Pulmonary artery endothelial cell (primary cell): ENCODE measurements at places on chromosomes 13 and 19.

DNA sequence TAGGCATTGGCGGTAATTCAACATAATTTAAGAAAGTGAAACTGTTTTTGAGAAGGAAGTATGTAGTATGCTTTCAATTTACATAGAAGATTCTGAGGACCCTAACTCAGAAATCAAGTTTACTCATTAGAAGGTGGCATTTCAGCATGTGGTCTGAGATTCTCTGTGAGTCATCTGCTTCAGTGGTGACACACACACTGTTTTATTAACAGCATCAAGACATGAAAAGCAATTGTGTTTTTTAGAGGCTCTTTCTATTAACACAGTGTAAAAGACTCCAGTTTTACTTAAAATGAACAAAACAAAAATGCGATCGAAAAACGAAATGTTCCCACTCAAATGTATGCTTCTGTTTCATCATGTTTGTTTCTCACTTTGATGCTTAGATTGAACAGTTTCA is 802.1 kb upstream of the SLITRK6 start:
- no peak for DNase-seq

- no peak for DNase-seq
These were observed 816.2 kb upstream of the ATXN8OS start for GRCh38 chr13:69291292-69291906.

DNA sequence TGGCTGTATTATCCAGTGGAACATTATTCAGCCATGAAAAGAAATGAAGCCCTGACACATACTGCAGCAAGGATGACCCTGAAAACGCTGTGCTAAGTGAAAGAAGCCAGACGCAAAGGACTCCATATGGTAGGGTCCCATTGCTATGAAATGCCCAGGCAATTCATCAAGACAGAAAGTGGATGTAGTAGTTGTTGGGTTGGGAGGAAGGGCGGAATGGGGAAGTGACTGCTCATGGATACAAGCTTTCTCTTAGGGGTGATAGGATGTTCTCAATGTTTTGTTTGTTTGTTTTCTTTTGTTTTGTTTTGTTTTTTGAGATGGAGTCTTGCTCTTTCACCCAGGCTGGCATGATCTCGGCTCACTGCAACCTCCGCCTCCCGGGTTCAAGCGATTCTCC is 11.1 kb upstream of the CEACAM16 start:
- DNase-seq: no peak

DNA sequence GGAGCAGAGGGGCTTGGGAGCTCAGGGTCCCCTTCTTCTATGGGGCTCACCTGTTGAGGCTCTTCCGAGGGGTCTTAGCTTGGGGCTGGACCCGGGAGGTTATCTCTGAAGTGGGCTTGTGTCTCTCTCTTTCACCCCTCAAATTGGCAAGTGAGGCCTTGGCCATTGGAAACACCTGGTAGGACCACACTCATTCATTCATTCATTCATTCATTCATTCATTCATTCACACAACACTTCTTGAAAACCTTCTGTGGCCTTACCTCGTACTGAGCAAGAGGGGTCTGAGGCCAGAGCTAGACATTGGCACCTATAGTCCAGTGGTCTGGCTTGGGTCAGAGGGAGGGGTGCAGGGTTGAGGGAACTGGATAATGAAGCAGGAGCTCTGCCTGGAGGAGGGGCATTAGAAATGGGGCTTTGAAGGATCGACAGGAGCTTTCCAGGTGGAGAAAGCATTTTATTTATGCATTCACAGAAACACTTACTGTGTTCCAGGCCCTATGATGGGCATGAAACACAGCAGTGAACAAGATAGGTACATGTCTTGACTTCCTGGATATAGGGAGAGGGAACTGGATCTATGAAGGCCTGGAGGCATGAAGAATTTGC is 5.5 kb downstream of the CELF5 start:
- DNase-seq: no peak

DNA sequence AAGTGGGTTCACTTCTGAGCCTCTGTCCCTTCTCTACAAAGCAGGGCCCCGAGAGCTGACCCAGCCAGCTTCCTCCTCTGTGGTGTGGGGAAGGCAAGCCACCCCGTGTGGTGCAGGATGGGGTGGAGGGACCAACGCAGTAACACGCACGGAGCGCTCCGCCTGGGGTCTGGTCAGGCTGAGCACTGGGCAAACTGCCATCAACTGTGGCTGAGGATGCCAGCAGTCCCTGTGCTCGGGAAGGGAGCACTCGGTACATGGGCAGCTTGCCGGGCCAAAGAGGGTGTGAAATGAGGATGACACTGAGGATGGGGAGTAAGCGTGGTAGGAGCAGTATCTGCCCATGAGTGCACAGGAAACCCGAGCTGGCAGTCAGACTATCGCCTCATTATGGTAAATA is 7.6 kb upstream of the GMIP start:
- no peak for DNase-seq

DNA sequence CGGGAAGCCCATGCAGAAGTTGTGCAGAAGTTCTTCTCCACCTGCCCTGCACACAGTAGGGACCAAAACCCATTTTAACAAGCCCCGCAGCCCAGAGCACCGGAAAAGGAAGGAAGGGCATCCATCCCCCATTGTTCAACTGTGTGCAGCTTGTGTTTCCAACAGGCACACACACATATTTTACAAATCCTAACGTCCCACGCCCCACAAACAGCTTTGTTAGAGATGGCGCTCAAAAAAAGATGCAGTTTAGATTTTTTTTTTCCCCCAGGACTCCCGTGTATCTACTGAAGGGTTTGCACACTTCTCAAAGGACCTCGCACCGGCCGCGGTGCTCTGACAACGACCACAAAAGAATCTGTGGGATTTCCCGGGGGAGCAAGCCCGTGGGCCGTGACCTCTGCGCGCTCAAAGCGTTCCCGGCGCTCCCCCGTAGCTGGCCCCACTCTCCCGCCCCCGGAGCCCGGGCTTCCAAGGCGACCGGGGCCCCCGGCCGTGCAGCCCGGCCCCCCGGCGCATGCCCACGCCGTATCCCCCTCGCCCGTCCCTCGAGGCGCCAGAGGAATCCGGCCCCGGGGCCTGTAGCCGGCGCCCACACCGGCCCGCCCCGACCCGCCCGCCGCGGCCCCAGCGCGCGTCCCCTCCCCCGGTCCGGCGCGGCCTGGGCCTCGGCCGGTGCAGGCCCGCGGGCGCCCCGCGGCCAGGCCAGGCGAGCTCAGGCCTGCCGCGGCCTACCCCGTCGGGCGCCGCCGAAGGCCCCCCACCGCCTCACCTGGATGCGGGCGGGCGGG is 523 bp downstream of the ELAVL1 start:
- DNase-seq: no peak
